ENCODE measurements at places on chromosomes 11 and 22.
A peak's percentile ranks its signal among the peaks of the same experiment; 100 is the strongest.

- DNase-seq: no peak
Observed at GRCh38 chr22:20258584-20259326, 9.4 kb downstream of the RTN4R start.

DNA sequence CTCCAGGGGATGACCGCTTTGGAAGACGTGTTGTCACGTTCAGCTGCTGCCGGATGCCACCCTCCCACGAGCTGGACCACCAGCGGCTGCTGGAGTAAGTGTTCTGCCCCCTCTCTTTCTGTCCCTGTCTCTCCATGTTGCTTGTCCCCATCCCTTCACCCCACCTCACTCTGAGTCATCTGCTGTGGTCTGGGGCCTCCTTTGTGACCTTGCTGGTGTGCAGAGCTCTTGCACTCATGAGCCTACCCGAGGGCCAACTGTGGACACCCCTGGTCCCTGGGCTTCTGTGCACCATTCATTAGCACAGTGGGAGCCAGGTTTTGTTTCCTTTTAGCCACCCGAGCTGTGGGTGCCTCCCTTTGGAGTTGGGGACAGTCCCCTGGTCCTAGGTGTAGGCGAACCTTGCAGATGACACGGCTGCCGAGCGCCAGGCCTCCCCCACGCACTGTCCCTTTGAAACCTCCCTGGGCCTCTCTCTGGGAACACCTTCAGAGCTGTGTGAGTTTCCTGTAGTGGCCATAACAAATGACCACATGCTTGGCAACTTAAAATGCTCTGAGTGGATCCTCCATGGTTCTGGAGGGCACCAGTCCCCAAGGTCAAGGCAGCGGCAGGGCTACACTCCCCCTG lies 49.8 kb downstream of the ARHGAP8 start:
- no peak for DNase-seq

DNA sequence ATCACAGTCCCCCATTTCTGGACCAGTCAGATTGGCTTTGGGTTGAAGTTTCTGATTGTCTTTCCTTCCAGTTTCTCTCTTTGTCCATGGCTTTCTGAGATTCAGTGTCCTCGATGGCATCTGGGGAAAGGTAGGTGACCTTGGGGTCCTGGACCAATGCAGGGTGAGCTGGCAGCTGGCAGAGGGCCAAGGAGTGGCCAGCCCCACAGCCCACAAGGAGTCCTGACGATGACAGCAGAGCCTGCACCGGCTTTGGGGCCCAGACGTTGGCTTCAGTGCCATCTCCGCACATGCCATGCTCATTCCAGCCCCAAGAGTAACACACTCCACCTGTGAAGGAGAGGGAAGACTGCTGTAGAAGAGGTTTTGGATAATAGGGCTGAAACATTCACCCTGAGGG lies 53.5 kb downstream of the KCNC1 start:
- no peak for DNase-seq

GRCh38 chr22:37353839-37354238 lies 71.5 kb downstream of the CYTH4 start:
- DNase-seq: no peak

GRCh38 chr11:117072517-117073461 lies 25.4 kb downstream of the SIK3 start:
- DNase-seq: peak; percentile 87
